Transverse colon (tissue), 4 donors: ENCODE measurements at places on chromosomes 4 and X. TPM values are rescaled to one million over a fixed set of nuclear protein-coding genes. Genes with fewer than 3 reads are reported as not detected.

DNA sequence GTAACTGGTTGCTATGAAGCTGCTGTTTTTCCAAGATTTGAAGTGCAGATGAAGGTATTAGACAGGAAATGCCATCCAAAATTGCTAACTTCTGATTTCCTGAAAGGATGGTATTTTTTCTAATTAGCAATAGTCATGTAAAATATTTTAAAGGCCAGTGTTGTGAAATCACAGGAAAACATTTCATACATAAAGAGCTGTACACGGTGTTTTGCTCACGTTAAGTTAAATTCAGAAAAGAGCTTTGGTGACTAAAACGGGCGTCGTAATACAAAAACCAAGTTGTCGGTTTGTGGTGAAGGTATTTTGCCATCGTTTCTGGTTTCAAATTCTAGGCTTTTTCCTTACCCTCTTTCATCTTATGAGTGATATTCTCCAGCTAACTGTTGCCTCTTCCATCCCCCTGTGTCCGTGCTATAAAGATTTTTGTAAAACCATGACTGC, 39.8 kb downstream of the AFF1 start:
- DNase-seq: no peak
- no peaks in the 10 kb centered on the region for H3K27me3 ChIP-seq
- H3K4me1 ChIP-seq: peaks cover 15% of the 10 kb centered on the region
- H3K27ac ChIP-seq: no peak overlapping the region
- no peaks in the 10 kb centered on the region for H3K36me3 ChIP-seq

PCDH19 gene
- 0.79 TPM for total RNA-seq

GRCh38 chrX:102966701-102967100, 29.6 kb downstream of the RAB40AL start:
- H3K36me3 ChIP-seq: no peaks in the 10 kb centered on the region
- H3K4me1 ChIP-seq: no peaks in the 10 kb centered on the region
- no peaks in the 10 kb centered on the region for H3K27me3 ChIP-seq
- H3K27ac ChIP-seq: no peak overlapping the region

CDX4 gene
- not detected for total RNA-seq

PRSS12 gene
- total RNA-seq: 88.9 TPM

STATH gene
- total RNA-seq: not detected

HSFX3 gene
- total RNA-seq: not detected

SCML2 gene
- 1.1 TPM for total RNA-seq

DNA sequence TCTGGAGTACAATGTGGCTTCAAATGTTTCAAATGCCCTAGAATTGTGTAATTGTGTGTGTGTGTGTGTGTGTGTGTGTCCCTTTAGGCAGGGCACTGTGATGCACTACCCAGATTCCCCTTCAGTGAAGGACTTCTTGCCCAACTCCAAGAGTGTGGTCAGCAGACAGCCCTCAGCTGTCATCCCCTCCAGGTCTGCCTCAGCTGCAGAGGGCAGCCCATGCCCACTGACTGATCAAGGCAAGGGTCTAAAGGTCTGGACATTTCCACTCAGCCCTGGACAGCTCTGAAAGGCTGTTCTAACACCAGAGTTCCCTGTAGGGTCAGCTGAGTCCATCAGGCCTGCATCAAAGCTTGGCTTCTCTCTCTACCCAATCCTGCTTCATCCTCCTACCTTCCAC, 83.9 kb upstream of the USP9X start:
- no peak for DNase-seq
- H3K4me1 ChIP-seq: no peaks in the 10 kb centered on the region
- no peak overlapping the region for H3K4me3 ChIP-seq
- no peaks in the 10 kb centered on the region for H3K36me3 ChIP-seq
- no peak overlapping the region for H3K27ac ChIP-seq

- no peaks in the 10 kb centered on the region for H3K36me3 ChIP-seq
- no peaks in the 10 kb centered on the region for H3K27me3 ChIP-seq
- no peaks in the 10 kb centered on the region for H3K4me1 ChIP-seq
- H3K4me3 ChIP-seq: no peak overlapping the region
- DNase-seq: no peak
- H3K27ac ChIP-seq: no peak overlapping the region
Observed at GRCh38 chrX:54695816-54696487, 102.1 kb downstream of the ITIH6 start.

- DNase-seq: no peak
- H3K27me3 ChIP-seq: no peaks in the 10 kb centered on the region
- no peaks in the 10 kb centered on the region for H3K4me1 ChIP-seq
Observed at GRCh38 chr4:183852910-183853547, 52.1 kb upstream of the STOX2 start.

DNA sequence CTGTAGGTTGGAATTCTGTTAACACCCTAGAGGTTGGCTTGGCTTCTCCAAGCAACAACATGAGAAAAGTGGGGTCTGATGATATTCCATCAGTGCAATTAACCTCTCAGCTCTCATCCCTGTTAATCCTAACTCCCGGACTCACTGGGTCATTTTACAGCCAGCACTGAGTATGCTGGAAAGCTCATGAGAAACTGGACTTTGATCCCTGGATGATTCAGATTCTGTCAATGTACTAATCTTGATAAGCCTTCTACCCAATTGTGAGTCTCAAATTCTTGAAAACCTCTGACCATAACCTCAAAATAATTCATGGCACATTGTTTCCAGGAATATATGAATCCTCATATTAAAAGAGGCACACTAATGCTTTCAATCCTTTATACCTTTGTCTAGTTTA, 244.3 kb upstream of the DCAF8L1 start:
- DNase-seq: no peak
- no peak overlapping the region for H3K4me3 ChIP-seq
- no peaks in the 10 kb centered on the region for H3K27me3 ChIP-seq
- no peaks in the 10 kb centered on the region for H3K4me1 ChIP-seq
- H3K27ac ChIP-seq: no peak overlapping the region

- H3K27ac ChIP-seq: no peak overlapping the region
- no peaks in the 10 kb centered on the region for H3K27me3 ChIP-seq
- H3K36me3 ChIP-seq: no peaks in the 10 kb centered on the region
- DNase-seq: no peak
Observed at GRCh38 chrX:42495139-42495538, 282.8 kb downstream of the PPP1R2C start.

APLN gene
- total RNA-seq: not detected

DNA sequence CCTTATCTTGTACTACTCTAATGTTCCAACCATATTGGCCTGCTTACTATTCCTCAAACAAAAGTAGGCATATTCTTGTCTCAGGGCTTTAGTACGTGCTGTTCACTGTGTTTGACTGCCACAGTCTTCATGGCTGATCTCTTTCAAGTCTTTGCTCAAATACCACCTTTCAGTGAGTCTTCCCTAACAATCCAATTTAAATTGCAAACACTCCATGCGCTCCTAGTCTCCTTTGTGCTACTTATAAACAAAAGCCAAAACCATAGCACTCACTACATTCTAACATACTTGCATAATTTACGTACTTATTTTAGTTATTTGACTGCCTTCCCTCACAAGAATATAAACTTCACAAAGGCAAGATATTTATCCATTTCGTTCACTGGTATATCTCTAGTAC, 1.7 kb upstream of the ART3 start:
- H3K27me3 ChIP-seq: no peaks in the 10 kb centered on the region
- no peak overlapping the region for H3K27ac ChIP-seq
- no peak for DNase-seq
- H3K4me3 ChIP-seq: no peak overlapping the region
- no peaks in the 10 kb centered on the region for H3K36me3 ChIP-seq

- DNase-seq: no peak
- H3K27me3 ChIP-seq: no peaks in the 10 kb centered on the region
- no peaks in the 10 kb centered on the region for H3K4me1 ChIP-seq
- no peak overlapping the region for H3K4me3 ChIP-seq
- H3K36me3 ChIP-seq: no peaks in the 10 kb centered on the region
- H3K27ac ChIP-seq: no peak overlapping the region
Observed at GRCh38 chr4:10506077-10506476, 48.9 kb upstream of the ZNF518B start.

- H3K27ac ChIP-seq: peak overlapping the region; percentile 66
- no peak overlapping the region for H3K4me3 ChIP-seq
- DNase-seq: no peak
- no peaks in the 10 kb centered on the region for H3K27me3 ChIP-seq
- no peaks in the 10 kb centered on the region for H3K36me3 ChIP-seq
Observed at GRCh38 chr4:38003102-38003501, 42.9 kb downstream of the PTTG2 start.

DNA sequence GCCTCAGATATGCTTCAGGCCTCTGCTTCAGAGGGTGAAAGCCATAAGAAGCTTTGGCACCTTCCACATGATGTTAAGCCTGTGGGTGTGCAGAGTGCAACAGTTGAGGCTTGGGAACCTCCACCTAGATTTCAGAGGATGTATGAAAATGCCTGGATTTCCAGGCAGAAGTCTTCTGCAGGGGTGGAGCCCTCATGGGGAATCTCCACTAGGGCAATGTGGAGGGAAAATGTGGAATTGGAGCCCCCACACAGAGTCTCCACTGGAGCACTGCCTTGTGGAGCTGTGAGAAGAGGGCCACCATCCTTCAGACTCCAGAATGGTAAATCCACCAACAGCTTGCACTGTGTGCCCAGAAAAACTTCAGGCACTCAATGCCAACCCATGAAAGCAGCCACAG, 35.2 kb downstream of the TLR10 start:
- no peaks in the 10 kb centered on the region for H3K36me3 ChIP-seq
- H3K27me3 ChIP-seq: no peaks in the 10 kb centered on the region
- no peak overlapping the region for H3K4me3 ChIP-seq

GRCh38 chrX:103101299-103102042, 8.5 kb upstream of the NXF3 start:
- H3K27ac ChIP-seq: no peak overlapping the region
- H3K36me3 ChIP-seq: no peaks in the 10 kb centered on the region
- H3K4me1 ChIP-seq: no peaks in the 10 kb centered on the region
- no peak overlapping the region for H3K4me3 ChIP-seq
- H3K27me3 ChIP-seq: no peaks in the 10 kb centered on the region

DNA sequence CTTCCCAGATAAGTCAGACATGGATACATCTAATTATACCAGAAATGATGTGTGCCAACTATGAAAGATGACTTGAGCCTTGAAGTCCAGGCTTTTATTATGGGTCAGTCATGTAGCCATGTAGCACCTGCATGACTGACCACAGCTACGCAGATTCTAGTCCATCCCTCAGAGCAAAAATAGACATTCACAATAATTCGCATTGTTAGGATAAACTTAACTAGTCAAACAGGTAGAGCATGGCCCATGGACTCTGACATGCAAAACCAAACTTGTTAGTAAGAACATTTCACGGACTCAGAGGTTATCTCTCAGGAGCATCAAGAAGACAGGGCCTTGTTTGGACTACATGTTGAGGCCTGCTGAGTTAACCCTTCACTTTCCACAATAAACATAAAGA, 132.6 kb downstream of the PWWP3B start:
- H3K27me3 ChIP-seq: no peaks in the 10 kb centered on the region
- no peaks in the 10 kb centered on the region for H3K36me3 ChIP-seq
- H3K27ac ChIP-seq: no peak overlapping the region
- H3K4me3 ChIP-seq: no peak overlapping the region
- DNase-seq: no peak
- H3K4me1 ChIP-seq: no peaks in the 10 kb centered on the region

GRCh38 chrX:65900850-65901844, 138.7 kb downstream of the VSIG4 start:
- no peak overlapping the region for H3K27ac ChIP-seq
- H3K4me1 ChIP-seq: no peaks in the 10 kb centered on the region
- H3K36me3 ChIP-seq: no peaks in the 10 kb centered on the region

DNA sequence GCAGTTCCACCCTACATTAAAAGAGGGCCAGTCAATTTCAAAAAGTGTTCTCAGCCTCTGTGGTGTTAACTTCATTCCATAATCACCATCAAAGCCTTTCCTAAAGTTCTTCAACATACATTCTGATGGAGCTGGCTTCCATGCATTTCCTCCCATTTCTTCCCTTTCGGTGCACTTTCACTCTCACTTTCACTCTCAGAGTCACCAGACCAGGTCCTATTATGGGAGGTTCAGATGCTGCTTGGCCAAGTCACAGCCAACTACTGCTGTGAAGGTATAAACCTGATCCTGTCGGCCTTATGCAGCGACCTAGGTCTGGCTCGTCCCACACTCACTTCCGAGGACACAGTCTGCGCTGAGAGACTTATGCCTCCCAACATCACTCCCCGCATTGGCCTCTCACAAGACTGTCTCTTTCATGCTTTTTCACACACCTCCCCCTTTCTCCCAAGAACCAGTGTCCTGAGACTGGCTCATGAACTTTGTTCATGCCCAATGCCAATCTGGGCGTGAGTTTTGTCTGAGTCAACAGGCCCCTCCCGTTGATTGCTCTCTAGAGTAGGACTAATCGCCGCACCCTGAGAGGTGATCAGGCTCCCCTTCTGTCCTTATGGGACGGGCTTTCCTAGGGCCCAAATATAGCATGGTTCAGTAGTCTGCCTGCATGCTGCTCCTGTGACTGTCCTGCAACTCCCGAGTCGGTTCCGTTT, 60.8 kb upstream of the XAGE1B start:
- H3K4me3 ChIP-seq: no peak overlapping the region
- no peaks in the 10 kb centered on the region for H3K36me3 ChIP-seq
- DNase-seq: peak; percentile 67
- no peaks in the 10 kb centered on the region for H3K27me3 ChIP-seq
- H3K4me1 ChIP-seq: peaks cover 2% of the 10 kb centered on the region
- H3K27ac ChIP-seq: peak overlapping the region; percentile 52

DNA sequence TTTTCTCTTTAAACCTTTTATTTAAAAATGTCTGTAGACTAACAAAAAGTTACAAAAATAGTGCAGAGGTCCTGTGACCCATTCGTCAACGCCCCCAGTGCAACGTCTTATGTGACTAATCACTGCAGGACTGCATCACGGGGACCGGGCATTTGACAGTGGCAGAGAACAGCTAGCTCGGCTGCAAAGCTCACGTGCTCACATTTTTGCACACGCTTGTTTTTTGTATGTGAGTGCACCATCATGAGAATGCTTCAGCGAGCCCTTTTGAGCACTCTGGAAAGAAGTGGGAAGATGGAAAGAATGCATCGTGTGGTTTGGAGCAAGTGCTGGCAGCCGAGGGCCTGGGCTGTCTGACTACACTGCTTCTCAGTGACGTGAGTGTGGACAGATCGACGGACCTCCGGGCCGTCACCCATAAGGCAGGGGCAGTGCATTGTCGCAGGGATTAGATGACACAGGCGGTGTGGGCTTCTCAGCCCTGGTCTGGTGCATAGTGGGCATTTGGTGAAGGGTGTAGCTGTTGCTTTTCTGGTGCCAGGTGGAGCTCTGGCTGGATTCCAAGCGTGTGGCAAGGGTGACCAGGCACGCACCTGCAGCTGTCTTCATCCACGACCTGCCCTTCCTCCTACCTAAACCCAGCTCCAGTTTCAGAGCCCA, 17.7 kb downstream of the SPON2 start:
- no peaks in the 10 kb centered on the region for H3K36me3 ChIP-seq
- peak; percentile 55 for DNase-seq
- no peak overlapping the region for H3K4me3 ChIP-seq
- peaks cover 12% of the 10 kb centered on the region for H3K4me1 ChIP-seq
- H3K27me3 ChIP-seq: no peaks in the 10 kb centered on the region

DNA sequence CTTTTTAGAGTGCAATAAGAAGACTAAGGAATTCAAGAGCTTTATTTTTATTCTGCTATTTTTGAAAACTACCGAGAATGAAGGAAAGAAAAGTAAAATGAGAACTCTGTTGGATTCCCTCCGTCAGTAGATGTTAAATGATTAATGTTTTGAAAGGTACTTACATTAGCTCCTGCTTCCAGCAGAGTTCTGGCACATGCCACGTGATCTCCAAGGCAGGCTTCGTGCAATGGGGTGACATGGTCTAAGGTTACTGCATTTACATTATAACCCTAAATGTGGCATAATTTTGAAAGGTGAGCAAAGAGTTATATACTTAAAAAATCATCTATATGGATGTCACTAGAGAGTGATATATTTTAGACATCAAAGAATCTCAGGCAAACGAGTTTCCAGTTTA, 26.8 kb upstream of the SPATA4 start:
- H3K27me3 ChIP-seq: no peaks in the 10 kb centered on the region
- no peak overlapping the region for H3K27ac ChIP-seq
- DNase-seq: no peak
- no peaks in the 10 kb centered on the region for H3K4me1 ChIP-seq
- H3K36me3 ChIP-seq: no peaks in the 10 kb centered on the region

PDZD4 gene
- 6.6 TPM for total RNA-seq
